ENCODE measurements at places on chromosomes 1 and 21.

GRCh38 chr1:160608057-160608456, 28.8 kb upstream of the CD84 start:
- no peak for DNase-seq

GRCh38 chr1:12593621-12594066, 24.4 kb downstream of the DHRS3 start:
- DNase-seq = no peak

GRCh38 chr1:32311709-32312393, 20.0 kb downstream of the HDAC1 start:
- no peak for DNase-seq

DNA sequence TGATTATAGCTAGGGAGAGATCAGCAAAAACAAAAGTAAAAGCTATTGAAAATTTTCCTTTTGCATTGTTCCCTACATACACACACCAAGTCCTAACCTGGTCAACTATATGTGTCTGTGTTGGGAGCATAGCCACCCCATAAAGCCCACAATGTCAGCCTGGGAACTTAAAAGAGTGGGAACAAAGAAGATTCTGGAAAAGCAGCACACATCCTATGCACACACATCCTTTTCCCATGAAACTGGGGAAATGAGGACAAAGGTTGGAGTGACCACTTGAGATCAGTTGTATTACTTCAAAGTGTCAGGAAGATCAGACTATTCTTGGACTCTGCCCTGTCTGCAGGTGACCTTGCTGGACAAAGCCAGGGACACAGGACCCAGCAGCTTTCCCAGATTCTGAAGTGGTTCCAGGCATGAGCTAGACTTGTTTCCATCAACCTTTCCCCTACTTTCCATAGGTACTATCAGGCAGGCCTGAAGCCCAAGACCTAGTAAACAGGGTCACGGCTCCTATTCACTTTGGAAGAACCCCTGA, 15.9 kb downstream of the TXNIP start:
- no peak for DNase-seq

DNA sequence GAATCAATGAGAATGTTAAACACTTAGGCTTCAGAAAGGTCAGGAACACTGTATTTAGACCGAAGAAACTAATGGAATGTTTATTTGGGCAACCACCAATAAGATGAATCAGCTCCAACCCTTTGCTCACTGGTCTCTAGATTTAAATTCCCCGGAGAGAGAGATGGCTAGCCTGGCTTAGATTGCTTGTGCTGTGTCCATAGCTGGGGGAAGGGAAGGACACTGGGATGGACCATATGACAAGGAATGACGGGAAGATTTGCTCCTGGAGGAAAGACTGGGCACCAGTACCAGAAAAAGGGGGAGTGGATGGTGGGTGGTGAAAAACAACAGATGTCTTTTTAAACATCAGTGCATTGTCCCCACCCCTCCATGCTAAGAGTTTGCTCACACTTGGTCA, 426.6 kb downstream of the DUSP10 start:
- no peak for DNase-seq

DNA sequence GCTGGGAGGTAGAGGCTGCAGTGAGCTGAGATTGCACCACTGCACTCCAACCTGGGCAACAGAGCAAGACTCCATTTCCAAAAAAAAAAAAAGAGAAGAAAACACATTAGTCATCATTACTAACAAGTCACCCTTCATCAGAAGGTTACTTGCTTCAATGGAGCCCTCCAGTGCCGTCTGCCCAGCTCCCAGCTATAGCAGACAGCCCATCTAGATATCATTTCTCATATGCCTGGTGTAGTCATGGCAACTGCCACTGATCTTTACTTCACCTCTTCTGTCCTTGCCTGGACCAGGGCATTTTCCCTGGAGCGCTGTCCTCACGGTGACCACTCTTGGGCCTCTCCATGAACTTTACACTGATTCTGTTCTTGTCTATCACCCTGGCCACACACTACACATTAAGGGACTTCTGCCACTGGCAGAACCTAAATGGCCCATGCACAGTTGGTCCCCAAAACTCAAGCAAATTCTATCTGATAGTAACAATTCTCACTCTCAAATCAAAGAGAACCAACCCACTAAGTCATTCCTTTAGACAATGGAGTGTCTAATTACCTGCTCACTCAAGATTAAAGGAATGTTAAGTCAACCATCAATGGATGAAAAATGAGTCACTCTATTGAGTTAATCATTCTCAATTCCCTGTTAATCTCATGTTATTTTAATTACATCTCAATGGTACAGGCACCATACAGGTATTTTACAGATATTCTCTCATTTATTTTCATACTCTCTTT, 12.9 kb downstream of the GPA33 start:
- DNase-seq = no peak

- no peak for DNase-seq
These were observed 2.2 kb downstream of the GADD45A start for GRCh38 chr1:67687198-67687545.

DNA sequence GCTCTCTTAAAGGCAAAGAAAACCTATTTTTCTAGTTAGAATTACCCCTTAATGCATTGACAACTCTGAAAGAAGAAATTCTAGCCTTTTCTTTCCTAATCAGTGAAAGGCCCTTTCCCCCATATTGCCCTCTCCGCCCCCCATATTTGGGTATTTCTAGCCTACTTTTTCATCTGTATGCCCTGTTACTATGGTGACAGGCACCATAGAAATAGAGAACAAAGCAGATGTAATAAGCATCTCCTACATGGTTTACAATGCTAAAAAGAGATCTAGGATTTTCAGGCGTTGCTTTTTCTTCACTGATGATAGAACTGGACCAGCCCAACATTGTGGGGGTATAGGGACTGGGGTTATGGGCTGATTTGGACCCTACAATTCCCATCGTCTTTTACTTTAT, 14.5 kb downstream of the LRRC8B start:
- no peak for DNase-seq

DNA sequence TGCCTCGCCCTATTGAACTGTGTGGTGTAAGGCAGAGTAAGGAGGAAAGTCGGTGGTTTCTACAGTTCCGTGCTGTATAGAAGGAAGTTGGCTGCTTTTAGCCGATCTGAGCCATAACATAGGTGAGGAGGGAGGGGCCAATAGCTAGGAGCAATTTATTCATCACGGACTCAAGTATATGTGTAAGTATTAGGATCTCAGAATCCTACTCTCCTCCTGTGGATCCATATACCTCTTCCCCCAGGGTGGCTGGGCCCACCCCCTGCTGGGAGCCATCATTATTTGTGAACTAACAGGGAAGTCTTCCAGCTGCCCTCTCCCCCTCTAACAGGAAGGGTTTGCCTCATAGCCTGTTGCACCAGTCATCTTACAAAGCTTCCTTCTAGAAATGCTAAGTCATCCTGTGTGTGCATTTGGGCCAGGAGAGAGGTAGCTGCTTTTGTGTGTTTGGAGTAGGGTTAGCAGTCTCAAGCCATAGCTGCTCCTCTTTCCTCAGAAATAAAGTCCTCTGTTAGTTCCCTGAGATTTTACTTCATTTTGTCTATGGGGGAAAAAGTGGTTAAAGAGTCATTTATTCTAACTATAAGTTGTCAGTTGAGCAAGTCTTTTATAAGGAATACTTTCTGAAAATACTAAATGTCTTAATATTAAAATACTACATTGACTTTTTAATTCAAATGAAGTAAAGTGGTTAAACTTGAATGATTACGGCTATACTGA, 14.9 kb upstream of the CENPS start:
- no peak for DNase-seq

DNA sequence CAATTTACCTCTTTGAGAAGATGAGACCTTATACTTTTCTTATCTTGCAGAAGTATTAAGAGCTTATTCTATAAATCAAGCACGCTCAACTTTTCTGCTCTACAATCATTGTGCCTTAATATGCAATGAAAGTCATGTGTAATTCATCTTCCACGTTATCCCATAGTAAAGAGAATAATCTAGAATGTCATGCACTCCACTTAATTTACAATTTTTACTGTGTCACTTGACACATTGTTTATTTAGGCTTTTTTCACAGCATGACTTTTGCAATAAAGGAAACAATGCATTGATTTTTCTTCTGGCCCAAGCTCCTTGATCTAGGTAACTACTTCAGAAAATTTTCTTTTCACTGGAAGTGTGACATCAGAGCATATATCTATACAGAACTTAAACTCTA, 290.9 kb downstream of the HHIPL2 start:
- no peak for DNase-seq

All from NCI-H1048 (cell line).